Iris pigment epithelial cell (primary cell): ENCODE measurements at places on chromosomes 6 and 20.
A peak's percentile ranks its signal among the peaks of the same experiment; 100 is the strongest.

- DNase-seq: no peak
Observed at GRCh38 chr6:10383331-10384090, 31.4 kb downstream of the TFAP2A start.

DNA sequence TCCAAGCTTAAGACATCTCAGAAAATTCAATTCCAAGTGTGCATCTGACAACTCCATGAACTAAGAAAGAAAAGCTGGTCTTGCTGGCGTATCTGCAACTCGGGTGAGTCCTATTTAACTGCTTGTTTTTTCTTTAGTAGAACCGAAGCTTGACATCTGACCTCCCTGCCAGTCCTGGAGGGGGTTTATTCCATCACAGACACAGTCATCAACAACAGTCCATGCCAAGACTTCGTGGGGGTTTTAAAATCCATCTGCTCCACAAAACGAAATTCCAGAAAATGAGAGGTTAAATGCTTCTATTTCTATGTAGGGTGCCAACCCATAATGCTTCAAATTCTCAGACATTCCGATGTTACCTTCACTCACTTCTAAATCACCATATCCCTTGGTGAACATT lies 133.9 kb downstream of the IPCEF1 start:
- no peak for DNase-seq

- no peak for DNase-seq
Observed at GRCh38 chr20:54078296-54078984, 8.0 kb upstream of the BCAS1 start.

DNA sequence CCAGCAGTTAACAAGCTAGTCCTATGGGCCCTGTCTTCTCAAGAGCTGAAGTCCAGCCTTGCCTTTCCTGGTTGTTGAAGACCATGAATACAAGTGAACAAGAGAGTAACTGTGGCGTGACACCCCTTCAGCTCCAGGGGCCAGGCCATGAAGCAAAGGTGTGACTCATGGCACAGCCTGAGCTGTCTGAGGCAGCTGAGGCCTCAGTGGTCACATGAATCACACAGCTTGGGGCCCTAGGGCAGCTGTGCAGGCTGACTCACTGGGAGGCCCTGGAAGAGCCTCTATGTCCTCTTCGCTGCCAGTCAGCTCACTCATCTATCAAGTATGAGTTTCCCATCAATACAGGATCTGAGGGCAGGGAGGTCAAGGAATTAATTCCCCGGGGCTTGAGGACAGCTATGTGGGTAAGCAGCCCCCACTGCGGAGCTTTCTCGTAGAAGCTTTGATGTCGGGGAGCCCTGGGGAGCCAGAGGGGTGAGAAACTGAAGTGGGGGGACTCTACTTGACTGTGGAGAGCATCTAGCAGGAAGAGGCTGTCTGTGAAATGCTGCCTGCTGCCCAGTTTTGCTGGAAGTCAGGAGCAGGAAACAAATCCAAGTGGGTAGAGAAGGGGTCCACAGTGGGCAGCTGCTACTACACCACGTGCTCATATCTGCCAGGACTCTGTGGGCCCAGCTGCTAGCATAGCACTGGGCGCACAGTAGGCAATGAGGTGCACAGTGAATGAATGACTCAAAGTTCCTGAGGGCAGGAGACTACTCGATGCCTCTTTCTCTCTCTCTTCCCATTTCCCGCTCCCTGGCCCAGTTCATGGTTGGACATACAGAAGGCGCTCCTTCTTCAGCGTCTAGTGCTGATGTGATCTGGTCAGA lies 13.7 kb upstream of the FAM83C start:
- peak; percentile 100 for DNase-seq

DNA sequence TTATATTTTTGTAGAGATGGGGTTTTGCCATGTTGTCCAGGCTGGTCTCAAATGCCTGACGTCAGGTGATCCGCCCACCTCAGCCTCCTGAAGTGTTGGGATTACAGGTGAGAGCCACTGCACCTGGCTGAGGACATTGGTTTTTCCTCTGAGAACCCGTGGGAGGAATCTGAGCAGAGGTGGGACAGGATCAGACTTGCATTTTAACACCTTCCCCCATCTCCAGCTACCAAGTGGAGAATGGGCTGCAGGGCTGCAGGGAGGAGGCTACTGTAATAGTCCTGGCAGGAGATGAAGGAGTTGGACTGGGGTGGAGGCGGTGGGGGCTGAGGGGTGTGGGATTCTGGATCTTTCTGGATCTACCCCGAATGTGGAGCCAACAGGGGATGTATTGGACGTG lies 24.5 kb downstream of the FAM110A start:
- no peak for DNase-seq
